Upper lobe of right lung (tissue), 1 donor: ENCODE measurements at places on chromosomes 6 and 20.
A peak's percentile ranks its signal among the peaks of the same experiment; 100 is the strongest.

GRCh38 chr20:25273046-25273445, 25.2 kb downstream of the PYGB start:
- DNase-seq = peak; percentile 32

DNA sequence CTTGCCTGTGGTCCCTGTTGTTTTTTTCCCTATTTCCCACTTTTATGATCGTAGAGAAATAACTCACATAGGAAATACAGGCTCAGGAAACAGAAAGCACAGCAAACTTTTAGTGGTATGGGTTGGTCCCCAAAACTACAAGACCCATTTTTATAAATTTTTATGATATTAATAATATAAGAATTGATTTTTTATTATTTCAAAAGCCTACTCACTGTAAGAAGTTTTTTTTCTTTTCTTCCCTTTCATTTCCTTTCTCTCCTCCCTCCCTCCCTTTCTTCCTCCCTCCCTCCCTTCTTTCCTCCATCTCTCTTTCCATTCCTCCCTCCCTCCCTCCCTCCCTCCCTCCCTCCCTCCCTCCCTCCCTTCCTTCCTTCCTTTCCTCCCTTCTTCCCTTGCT, 141.5 kb downstream of the ZDHHC14 start:
- no peak for DNase-seq

DNA sequence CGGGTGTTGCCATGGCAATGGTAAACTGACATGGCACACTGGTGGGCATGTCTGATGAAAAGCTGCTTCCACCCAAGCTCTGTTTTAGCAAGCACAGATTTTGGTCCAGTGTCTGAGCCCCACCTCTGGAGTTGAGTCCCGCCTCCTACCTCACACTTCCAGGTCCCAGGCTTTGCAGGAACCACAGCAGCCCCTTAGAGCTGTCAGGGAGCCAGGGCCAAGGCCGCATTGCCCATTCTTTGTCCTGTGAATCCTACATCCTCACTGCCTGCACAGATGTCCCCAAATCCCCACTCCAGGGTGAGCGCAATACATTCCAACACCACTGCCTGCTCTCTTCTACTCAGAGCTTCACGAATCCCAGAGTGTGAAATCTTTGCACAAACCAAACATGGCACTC, 292.2 kb downstream of the PREX1 start:
- no peak for DNase-seq

GRCh38 chr20:9496155-9496554, 18.2 kb upstream of the LAMP5 start:
- DNase-seq = no peak

- no peak for DNase-seq
Measured at GRCh38 chr6:81998432-81998831, 246.0 kb upstream of the TENT5A start.

GRCh38 chr6:153084393-153084792, 46.7 kb downstream of the RGS17 start:
- no peak for DNase-seq

DNA sequence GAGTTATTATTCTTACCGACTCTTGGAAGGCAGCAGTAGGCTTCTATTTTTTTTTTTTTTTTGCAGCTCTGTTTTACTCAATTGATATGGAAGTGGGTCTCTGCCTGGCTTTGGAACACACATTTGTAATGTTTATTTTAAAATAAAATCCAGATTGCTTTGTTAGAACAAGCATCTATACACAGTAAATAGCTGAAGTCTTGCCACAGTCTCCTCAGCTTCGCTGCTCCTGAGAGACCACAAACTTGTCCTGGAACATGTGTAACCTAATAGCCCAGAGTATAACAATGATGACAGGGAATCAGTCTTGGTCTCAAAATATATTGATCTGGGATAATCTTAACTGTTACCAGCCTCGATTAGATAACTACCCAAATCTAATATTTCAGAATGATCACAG, 299.8 kb upstream of the NOX3 start:
- DNase-seq = no peak

GRCh38 chr6:11324453-11325015, 92.1 kb upstream of the NEDD9 start:
- DNase-seq = no peak

- no peak for DNase-seq
Measured at GRCh38 chr6:135880066-135880972, 28.8 kb downstream of the PDE7B start.

- peak; percentile 84 for DNase-seq
Measured at GRCh38 chr6:168370310-168370991, 50.9 kb upstream of the DACT2 start.

DNA sequence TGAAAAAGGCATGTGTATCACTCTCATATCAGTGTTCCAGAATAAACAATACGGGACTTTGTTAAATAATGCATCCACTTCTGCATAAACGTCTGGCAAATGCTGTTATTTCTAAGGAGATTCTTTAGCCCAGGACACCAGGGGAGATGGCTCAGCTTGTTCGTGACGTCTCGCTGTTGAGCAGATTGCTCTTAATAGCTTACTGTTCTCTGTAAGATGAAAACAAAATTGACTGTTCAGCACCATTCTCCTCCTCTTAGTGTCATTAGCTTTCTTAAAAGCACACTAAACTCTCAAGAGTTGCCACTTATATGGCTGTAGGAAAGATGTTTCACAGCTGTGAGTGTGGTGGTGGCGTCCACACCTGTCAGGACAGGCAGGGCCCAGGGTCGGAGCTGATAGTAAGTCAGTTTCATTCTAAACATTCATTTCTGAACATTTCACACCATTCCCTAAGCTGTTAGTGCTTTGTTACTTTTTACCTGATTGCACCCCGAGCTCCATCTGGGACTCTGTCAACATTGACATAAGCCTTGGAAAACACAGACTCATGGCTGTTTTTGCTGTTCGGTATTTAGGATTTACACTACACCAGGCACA, 132.1 kb downstream of the ZDHHC14 start:
- no peak for DNase-seq

- DNase-seq = no peak
Measured at GRCh38 chr20:44803383-44803941, 6.9 kb downstream of the RIMS4 start.

GRCh38 chr6:134951494-134952263, 1.8 kb upstream of the ALDH8A1 start:
- DNase-seq = no peak

DNA sequence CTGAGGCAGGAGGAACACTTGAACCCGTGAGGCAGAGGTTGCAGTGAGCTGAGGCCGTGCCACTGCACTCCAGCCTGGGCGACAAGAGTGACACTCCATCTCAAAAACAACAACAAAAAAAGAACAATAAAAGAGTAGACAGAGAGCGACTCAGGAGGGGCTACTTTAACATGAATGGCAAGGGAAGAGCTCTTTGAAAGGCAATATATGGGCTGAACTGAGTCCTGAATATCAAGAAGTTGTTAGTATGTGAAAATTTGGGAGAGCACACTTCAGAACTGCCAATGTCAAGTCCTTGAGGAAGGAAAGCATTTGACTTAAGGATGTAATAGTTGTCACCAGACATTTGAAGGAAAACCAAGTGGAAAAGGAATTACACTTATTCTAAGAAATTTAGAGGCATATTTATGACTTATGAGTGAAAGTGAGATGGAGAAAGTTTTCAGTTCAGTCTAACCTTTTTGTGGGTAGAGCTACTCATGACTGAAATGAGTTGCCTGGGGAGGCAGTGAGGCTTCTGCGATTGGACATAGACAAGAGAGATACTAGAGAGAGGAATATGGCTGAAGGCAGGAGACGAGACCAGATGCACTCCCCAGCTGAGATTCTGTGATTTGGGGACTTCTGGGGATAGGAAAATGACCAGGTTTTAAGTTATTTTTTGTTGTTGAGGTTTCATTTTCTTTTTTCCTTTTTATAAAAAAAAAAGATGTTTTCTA, 48.6 kb upstream of the SLC16A10 start:
- DNase-seq = no peak

DNA sequence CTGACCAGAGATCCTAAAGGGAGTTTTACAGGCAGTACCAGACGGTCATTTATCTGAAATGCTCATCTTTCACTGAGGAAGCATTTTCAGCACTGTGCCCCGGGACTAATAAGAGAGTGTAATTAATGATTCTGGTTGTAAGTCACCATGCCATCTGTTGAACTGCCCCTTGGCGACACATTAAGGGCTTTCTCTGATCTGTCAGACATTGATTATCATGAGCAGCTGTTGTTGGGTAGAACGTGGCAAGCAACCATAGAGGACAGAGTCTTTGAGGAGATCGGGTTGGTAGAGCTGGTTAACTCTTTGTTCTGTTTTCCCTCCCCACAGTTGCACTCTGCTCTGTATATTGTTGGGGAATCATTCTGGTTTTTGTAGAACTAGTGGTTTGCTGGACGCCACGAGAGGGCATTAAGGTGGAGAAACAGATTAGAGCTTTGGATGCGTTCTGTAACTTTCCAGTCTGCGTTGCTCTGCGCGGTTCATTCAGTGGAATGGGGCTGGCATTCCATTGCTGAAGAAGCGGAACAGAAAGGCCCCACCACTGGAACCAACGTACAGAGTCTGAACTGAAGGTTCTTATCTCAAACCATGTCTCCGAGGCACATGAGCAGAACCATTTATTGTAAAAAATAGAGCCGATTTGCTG, 34.3 kb downstream of the RPRD1B start:
- DNase-seq = no peak

- DNase-seq = no peak
Measured at GRCh38 chr6:15398633-15399275, 152.9 kb downstream of the JARID2 start.
